ENCODE measurements at places on chromosomes 4 and X.
A peak's percentile ranks its signal among the peaks of the same experiment; 100 is the strongest.

DNA sequence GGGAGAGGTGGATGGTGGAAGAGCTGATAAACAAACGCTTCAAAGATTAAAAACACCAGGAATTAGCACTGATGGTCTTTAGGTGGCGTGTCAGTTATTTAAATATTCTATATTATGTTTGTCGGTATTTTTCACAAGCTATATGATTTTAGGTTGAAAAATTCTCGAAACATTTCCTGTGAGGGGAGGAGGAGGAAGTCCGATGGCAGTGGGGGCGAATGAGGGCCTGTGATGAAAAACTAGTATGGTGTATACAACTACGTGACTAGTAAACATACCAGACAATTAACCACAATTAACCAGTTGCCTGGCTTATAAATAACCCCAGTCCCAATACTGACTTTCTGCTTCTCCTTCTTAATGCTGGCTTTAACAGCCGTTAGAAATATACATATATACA lies 595 bp upstream of the NAP1L2 start:
- no peak for DNase-seq

- peak; percentile 56 for DNase-seq
Measured at GRCh38 chrX:28586981-28587551, at the start of gene IL1RAPL1. IL1RAPL1 (plus strand) TSS chrX:28587446.

DNA sequence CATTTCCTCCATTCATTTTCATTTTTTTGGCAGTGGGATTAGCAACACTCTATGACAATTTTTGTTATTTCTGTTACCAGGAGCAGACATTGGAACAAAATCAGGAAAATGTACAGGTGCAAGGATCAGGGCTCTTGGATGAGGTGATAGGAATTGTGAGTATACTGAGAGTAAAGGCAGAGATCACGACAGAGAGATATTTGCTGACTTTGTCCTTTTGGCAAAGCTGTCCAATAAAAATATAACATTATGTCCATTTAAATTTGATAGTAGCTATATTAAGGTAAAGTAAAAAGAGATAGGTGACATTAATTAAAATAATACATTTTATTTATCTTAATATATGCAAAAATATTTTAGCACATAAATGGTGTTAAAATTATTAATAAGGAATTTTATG lies 373.1 kb upstream of the GNPDA2 start:
- no peak for DNase-seq

DNA sequence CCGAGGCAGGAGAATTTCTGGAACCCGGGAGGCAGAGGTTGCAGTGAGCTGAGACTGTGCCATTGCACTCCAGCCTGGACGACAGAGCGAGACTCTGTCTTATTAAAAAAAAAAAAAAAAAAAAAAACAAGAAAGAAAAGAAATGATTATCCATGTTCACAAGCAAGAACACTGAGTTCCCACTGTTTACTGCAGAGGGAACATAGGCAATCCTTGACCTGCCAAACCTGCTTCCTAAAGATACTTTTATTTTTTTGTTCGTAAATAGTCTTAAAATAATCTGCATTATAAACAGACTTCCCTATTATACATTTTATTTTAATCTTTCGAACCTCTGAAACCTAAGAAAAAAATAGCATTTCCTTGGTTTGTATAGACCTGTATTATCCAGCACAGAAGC lies 50.6 kb upstream of the TBC1D14 start:
- DNase-seq: no peak

DNA sequence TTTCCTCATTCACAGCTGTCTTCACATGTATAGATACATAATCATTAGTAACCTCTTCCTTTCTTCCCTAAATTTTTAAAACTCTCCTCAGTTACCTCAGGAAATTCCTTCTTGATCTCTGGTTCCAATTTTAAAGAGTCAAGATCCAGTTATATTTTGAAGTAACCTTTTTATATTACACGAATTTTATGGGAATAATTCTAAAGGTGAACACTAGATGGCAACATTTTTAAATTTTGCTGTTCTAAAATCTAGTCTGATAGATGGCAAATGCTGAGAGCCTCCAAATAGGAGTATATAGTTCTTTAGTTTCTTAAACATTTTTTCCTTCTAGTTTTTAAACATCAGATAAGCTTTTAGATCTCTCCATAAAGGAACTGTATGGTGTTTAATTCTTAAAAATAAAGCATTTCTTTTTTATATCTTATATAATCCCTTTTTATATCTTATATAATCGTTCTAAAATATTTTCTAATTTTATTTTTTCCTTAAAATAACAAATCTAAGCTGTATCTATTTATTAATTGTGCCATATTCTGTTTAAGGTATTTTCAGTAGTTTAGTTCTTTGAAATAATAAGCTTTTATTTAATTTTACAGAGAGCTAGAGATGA lies 37.9 kb upstream of the PAPSS1 start:
- no peak for DNase-seq

GRCh38 chrX:96449191-96449590 lies 235.5 kb upstream of the DIAPH2 start:
- DNase-seq: no peak

DNA sequence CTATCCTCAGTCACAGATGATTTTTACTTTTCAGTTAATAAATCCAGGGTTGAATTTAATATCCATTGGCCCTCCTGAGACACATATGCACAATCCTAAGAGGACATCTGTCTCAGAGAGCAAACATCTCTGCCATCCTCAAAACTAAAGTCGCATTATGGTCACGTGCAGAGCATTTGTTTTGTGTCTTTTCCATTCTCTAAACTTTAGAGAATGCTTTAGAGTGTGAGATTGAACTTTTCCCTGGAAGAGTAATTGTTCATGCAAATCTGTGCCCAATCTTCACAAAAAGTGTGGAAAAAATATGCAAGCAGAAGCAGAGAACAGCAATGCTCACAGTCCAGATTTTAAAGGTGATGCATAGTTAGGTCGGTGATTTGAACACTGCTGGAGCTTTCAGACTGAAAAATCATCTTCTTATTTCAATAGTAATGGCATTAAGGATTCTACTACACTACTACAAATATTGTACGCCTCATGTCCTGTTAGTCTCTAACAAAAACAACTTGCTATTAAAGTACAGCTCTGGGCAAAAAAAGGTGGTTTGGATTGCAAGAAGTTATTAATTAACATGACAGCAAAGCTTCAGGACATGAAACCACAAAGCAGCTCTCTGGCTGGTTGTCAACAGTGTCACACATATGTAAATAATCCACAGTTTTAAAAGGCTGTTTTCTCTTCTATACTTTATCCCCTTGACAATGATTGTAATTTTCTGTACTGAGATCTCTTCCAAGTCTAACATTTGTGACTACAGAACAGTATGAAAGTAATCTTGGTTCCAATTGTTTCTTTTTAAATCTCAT lies 19.9 kb downstream of the DCHS2 start:
- DNase-seq: no peak

DNA sequence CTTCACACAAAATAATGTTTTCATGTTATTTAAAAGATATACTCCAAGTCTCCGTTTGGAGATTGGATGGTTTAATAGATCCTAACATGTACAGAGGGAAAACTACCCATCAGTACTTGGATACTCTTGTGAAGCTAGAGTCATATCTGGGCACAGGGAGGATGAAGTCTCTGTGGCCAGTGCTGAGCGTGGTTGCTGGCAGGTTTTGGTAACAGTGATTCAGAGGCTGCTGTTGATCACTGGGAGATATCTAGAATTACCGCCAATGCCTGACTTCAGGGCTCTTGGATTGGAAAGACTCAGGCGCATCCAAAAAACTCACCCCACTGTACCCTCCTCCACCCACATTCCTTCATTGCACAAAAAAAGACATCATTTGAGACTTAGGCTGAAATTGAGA lies 107.2 kb upstream of the PGRMC2 start:
- no peak for DNase-seq

DNA sequence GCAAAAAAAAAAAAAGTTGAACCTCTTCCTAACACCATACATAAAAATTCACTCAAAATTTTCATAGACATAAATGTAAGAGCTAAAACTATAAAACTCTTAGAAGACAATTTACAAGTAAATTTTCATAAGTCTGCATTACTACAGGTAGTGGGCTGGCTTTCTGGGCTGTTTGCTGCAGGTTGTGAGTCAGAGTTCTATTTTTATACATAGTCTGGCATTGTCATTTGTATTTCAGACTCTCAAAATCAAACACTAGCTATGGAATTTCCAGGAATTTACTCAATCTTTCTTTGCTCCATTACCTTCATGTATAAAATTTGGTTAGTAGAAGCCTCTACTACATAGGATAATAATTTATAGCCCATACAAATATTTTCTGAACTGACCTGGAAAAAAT lies 227.2 kb downstream of the COX18 start:
- DNase-seq: no peak

All from nucleus accumbens (tissue), 56 donors.